Panc1 (cell line): ENCODE measurements at places on chromosomes 4 and X. TPM values are rescaled to one million over a fixed set of nuclear protein-coding genes. Genes with fewer than 3 reads are reported as not detected.

The NWD2 gene
- not detected for total RNA-seq

The PCDH11X gene
- not detected for total RNA-seq

The ANKRD17 gene
- total RNA-seq: 38.5 TPM

The NLGN3 gene
- total RNA-seq: 0.28 TPM

The TMEM31 gene
- not detected for total RNA-seq

The LRIT3 gene
- 0.05 TPM for total RNA-seq

The TLR7 gene
- total RNA-seq: not detected

The GNRHR gene
- not detected for total RNA-seq

The PNMA3 gene
- 0.41 TPM for total RNA-seq

The SEPSECS gene
- total RNA-seq: 4.0 TPM

The ADAM29 gene
- total RNA-seq: not detected

The CXCL5 gene
- 0.10 TPM for total RNA-seq

The RTL9 gene
- not detected for total RNA-seq

The EPGN gene
- total RNA-seq: not detected
